ENCODE measurements at places on chromosomes 13 and 19.

- DNase-seq = no peak
Measured at GRCh38 chr19:16847430-16847829, 18.2 kb downstream of the SIN3B start.

DNA sequence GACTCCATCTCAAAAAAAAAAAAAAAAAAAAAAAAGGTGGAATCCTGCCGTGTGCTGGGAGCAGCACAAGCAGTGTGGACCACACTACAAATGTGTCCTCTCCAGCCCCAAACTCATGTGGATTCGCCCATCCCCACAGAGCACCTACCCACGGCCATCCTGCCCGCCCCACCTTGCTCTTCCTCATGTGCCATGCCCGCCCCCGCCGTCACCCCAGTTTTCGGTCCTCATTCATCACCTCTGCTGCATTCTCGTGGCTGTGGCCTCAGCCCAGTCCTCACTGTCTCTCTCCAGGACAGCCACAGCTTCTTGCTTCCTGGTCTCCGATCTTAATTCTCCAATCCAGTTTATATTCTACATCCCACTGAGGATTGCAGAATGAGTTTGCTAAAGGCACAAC is 80.0 kb upstream of the TM9SF2 start:
- DNase-seq = no peak

DNA sequence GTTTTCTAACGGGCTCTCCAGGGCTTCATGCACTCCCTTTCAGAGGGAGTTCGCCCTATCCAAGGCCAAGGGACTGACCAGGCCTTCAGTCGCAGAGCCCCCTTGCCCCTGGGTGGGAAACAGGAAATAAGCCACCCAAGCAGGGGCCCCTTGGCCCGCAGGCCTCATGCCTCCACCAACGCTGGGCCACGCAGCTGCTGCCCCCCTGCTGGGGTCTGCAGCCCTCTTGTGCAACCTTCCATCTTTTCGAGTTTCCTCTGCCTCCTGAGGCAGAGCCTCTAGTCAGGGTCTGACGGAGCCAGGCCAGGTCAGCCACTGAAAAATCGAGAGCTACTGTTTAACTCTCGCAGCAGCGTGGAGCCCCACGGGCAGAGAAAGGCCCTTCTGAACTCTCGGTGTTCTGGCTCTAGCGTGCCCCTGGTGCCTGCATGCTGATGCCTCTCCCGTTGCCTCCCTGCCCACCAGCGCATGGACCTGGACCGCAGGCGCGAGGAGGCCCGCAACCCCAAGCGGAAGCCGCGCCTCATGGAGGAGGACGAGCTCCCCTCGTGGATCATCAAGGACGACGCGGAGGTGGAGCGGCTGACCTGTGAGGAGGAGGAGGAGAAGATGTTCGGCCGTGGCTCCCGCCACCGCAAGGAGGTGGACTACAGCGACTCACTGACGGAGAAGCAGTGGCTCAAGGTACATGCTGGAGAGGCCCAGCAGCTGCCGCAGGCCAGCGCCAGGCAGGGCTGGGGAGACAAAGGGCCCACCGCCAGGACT is 54.6 kb upstream of the LDLR start:
- no peak for DNase-seq

- DNase-seq = no peak
Measured at GRCh38 chr13:68940049-68940448, 1167.6 kb upstream of the ATXN8OS start.

DNA sequence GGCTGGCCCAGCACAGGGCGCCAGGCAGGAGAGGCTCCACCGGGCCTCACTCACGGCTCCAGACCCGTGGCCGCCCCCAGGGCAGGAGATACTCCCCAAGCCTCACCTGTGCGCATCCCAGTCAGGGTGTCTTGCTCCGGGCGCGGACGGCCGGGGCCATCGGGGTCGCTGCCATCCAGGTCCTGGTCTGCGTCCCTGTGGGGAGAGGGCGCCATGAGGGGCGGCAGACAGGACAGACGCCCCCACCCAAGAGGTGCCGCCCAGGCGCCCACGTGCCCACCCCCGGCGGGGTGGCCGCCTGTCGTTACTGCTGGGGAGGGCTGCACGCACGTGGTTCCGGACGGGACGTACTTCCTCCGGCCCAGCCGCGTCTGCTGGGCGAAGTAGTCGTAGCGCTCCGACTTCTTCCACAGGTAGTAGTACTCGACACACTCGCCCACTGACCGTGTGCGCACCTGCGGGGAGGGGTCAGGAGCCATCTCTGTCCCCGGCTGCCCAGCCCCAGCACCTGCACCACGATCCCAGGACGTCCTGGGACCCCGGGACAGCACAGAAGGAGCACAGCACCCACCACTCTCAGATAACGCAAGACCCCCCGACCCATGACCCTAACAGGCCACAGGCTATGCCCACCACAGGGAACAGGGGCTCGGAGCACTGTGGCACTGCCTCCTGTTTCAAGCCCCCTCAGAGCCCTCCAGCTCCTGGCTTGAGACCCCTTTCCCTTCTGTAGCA is 17.4 kb upstream of the PLPP2 start:
- DNase-seq = no peak

DNA sequence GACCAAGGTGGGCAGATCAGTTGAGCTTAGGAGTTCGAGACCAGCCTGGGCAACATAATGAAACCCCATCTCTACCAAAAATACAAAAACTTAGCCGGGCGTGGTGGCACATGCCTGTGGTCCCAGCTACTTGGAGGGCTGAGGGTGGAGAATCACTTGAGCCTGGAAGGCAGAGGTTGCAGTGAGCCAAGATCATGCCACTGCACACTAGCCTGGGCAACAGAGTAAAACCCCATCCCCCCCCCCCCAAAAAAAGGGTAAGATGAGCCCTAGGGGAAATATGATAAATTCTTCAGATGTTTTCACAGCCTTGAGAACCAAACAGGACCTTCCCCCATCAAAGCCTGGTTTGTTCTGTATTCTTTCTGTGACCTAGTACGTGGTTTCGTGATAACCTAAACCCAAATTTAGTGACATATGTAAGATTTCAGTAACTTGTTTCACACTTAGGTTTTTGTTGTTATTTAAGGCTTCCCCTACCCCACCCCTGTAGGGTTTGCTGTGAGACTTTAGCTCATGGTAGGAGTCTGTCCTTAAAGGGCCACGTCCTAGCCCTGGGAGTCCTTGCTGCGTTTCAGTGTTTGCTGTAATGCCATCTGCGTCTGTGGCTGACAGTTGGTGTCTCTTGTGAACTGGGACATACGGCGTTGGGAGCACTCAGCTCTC is 49.6 kb downstream of the MYO9B start:
- DNase-seq = peak; percentile 74

- DNase-seq = no peak
Measured at GRCh38 chr13:99218545-99218944, 17.9 kb downstream of the UBAC2 start.

DNA sequence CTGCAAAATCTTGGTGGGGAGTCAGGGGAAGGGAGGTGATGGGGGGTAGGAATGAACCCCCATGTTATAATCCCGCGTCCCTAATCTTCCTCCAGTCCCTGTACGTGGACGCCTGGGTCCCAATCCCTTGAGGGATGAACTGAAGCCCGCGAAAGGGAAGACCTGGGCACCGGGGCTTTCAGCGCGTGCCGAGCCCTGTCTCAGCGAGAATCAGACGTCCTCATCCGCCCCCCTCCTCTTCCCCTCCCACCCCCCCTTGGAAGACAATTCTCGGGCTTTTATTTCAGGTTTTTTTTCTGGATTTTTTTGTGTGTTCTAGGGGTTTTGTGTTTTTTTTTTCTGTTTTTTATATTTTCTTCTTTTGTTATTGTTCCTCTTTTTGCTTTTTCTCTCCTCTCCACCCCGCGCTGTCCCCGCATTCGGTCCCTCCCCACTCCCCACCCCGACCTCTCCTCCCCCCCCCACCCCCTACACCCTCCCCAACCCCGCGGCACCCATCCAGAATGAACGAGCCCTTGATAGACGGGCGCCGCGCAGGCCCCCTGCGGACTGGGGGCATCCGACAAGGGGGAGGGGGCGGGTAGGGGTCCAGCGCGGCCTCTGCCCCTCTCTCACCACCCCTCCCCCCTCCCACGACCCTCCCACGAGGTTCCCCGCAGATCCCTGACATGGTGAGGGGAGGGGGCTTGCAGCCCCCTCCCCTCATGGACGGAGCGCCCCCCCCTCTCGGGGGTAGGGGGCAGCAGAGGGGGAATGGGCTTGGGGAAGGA is 10.3 kb downstream of the C19orf81 start:
- no peak for DNase-seq

DNA sequence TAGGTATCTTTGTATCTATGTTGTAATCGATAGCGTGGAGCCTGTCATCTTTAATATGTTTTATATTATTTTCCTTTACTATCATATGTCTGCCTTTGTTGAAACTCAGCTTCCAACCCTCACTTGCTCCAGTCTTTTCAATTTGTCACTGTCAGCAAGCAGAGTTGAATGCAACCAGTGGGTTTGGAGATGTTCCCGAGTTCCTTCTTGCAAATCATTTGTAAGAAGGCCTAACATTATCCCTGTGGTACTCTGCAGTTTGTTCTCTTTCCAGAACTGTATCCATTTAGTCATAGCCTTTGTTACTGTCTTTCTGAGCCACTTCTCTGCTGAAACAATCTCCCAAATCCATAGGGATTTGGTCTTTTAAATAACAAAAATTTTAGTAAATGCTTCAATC is 41.8 kb downstream of the RNASEH2B start:
- no peak for DNase-seq

DNA sequence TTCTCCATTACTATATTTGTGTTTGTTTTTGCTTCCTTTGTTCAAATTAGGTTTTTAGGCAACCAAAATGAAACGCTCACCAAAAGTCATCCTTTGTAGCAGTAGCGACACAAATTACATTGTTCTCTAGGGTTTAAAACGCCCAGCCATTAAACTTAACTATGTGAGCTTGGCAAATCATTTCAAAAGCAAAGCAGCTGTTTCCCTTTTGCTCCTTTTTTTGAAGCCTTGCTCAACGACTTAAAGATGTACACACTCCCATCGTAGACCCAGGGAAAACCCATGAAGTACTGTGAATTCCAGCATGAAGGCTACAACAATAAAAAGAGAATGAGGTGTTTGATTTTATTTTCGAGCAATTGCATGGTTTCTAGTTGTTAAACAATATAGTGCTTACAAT is 106.7 kb downstream of the RAP2A start:
- DNase-seq = no peak

GRCh38 chr19:1266129-1266915 is 2.8 kb upstream of the CIRBP start:
- peak; percentile 93 for DNase-seq

GRCh38 chr13:92976657-92977056 is 249.9 kb upstream of the GPC6 start:
- DNase-seq = no peak

GRCh38 chr19:28840891-28841290 is 372.1 kb downstream of the UQCRFS1 start:
- no peak for DNase-seq

All from CD4-positive, alpha-beta T cell treated with Interleukin-21 for 1 hour (primary cell).